ENCODE measurements at places on chromosomes 4 and X.
A peak's percentile ranks its signal among the peaks of the same experiment; 100 is the strongest.

DNA sequence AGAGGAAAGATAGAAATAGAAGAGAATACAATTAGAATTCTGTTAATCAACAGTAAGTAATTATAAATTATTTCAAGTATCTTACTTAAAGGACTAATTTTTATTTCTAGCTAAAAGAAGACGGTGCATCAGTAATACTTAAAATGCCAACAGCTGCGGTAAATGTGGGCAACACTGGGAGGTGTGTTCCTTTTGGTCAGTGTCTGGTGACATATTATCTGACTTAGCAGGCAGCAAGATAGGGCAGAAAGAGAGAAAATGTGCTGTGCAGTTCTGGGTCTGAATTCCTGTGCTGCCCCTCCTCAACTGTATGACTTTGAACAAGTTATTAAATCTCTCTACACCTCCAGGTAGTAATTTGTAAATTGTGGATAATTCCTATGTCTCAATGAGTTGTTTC is 120.6 kb downstream of the ZNF827 start:
- DNase-seq, result no peak

DNA sequence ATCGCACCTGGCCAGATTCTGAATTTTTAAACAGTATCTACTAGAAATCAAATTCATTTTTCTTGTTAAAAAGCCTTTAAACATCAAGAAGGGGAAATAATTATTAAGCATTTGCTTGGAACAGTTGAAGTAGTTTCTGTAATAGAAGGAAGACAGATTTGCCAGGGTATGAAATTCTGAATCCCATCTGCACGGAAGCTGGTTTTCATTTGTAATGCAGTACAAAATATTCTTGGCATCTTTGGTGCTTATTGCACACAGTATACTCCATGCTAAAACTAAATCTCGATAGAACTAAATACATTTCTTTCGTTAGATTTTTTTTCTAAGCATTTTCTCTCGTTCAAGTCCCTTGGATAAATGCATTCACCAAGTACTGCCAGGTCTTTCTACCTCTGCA is 25.3 kb downstream of the TRIM2 start:
- DNase-seq, result no peak

GRCh38 chrX:119784747-119785446 is 6.5 kb downstream of the RPL39 start:
- DNase-seq, result peak; percentile 0

DNA sequence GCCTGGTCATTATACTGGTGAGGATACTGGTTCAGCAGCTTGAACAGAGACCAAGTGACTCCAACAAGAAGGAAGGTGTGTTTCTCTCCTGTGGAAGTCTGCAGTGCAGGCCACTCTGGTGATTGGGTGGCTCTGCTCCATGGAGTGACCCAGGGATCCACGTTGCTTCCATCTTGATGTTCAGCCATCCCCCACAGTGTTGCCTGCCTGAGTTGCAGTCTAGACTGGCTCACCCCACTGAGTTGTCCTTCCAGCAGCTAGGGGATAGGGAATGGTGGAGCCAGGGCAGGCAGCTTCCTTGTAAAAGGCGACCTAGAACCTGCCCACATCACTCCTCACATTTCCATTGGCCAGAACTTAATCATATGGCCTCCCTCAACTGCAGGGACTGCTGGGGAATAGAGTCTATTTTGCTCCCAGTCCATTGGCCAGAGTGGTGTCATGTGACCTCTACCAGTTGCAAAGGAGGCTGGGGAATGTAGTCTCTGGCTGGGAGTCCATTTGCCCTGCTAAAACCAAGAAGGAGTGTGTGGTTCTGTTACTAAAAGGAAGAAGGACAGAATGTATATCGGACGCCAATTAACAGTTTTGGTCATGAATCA is 8.0 kb downstream of the MAN2B2 start:
- DNase-seq, result peak; percentile 58

GRCh38 chrX:29470030-29470429 is 745.3 kb upstream of the MAGEB2 start:
- no peak for DNase-seq

Measured in SW 1271 (cell line).